ENCODE measurements at places on chromosomes 7 and 10.

DNA sequence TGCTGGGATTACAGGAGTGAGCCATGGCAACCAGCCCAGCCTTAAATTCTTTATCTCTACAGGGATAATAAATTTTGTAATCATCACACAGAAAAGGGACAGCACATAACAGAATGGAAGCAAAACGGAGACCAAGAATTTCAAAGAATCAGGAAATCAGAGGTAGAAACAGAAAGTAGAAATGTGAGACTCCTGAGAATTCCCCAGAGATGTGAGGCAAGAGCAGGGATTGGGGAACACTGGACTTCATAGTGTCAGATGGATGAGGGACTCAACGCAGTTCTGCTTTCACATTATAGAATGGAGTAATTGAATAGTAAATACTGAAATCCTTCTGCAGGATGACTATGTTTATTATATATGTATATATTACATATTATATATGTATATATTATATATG lies 52.5 kb upstream of the MPP7 start:
- no peaks in the 10 kb centered on the region for H3K4me1 ChIP-seq
- no peak overlapping the region for H3K4me3 ChIP-seq
- H3K36me3 ChIP-seq = no peaks in the 10 kb centered on the region
- no peak overlapping the region for H3K27ac ChIP-seq
- DNase-seq = no peak
- H3K27me3 ChIP-seq = no peaks in the 10 kb centered on the region

DNA sequence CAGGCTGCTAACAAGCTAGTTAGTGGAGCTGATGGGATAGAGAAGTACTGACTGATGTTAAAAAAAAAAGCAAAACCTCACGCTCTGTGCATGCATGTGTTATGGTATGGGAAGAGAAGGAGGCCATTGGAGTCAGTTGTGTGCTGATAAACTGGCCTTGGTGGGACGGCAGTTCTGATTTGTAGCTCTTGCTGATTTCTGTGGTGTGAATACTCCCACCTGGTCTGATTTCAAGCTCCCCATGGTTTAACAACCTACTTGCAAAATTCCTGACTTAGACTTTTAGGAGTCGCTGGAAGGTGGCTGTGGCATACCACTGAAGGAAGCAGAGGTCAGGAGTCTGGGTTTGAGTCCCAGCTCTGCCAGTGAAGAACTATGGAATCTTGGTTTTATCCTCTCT lies 15.2 kb downstream of the CAMK1D start:
- no peak for DNase-seq
- no peak overlapping the region for H3K4me3 ChIP-seq
- H3K27me3 ChIP-seq = no peaks in the 10 kb centered on the region
- H3K4me1 ChIP-seq = no peaks in the 10 kb centered on the region
- H3K27ac ChIP-seq = no peak overlapping the region
- H3K36me3 ChIP-seq = no peaks in the 10 kb centered on the region

DNA sequence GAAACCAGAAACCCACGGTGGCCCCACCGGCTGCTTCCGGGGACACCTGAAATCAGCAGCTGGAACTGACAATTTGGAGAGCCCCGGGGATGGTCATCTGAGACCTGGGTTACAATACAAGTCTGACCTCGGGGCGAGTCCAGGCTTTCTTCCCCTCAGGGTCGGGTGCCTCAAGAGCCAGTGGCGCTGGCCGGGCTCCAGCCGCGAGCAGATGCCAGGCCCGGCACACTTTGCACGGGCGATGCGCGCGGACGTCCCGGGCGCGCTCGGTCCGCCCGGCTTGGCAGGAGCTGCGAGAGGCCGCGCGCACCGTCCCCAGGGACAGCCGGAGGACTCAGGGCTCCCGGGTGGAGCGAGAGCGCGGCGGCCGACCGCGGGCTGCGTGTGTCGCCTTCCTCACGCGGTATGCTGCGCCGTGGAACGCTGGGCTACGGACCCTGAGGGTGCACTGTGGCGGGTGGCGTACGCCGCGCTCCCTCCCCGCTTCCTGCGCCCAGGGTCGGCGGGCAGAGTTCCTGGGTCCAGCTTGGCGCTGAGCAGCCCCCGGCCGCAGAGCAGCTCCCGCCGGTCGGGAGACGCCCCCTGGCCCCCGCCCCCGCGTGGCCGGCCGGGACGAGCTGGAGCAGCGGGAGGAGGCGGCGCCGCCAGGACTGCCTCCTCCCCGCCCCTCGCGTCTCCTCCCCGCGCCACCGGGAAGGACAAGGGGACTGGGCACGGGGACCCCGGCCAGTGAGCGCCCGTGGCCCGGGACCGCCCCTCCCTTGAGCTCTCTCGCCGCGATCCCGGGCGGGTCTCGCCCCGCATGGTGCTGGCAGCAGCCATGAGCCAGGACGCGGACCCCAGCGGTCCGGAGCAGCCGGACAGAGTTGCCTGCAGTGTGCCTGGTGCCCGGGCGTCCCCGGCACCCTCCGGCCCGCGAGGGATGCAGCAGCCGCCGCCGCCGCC lies at the start of gene RBM20:
Gene RBM20 (plus strand): TSS at position 684 of the 945 bp plus-strand sequence. CDS start 119 bp downstream, at position 803.
- H3K27ac ChIP-seq = no peak within 1 kb of the TSS
- peaks cover 19% of the 10 kb centered on the region for H3K4me1 ChIP-seq
- peak within 1 kb of the TSS; percentile 70 for H3K4me3 ChIP-seq
- H3K27me3 ChIP-seq = peaks cover 72% of the 10 kb centered on the region
- H3K36me3 ChIP-seq = no peaks in the 10 kb centered on the region

GRCh38 chr10:93482145-93482834 lies at the start of gene MYOF:
TSS of gene MYOF (minus strand) at chr10:93482334. CDS start at chr10:93482194, 140 bp downstream.
- H3K4me3 ChIP-seq = peak within 1 kb of the TSS; percentile 61
- H3K4me1 ChIP-seq = peaks cover 31% of the 10 kb centered on the region
- peak within 1 kb of the TSS; percentile 93 for H3K27ac ChIP-seq
- peaks cover 3% of the 10 kb centered on the region for H3K36me3 ChIP-seq
- H3K27me3 ChIP-seq = no peaks in the 10 kb centered on the region
- no peak for DNase-seq

DNA sequence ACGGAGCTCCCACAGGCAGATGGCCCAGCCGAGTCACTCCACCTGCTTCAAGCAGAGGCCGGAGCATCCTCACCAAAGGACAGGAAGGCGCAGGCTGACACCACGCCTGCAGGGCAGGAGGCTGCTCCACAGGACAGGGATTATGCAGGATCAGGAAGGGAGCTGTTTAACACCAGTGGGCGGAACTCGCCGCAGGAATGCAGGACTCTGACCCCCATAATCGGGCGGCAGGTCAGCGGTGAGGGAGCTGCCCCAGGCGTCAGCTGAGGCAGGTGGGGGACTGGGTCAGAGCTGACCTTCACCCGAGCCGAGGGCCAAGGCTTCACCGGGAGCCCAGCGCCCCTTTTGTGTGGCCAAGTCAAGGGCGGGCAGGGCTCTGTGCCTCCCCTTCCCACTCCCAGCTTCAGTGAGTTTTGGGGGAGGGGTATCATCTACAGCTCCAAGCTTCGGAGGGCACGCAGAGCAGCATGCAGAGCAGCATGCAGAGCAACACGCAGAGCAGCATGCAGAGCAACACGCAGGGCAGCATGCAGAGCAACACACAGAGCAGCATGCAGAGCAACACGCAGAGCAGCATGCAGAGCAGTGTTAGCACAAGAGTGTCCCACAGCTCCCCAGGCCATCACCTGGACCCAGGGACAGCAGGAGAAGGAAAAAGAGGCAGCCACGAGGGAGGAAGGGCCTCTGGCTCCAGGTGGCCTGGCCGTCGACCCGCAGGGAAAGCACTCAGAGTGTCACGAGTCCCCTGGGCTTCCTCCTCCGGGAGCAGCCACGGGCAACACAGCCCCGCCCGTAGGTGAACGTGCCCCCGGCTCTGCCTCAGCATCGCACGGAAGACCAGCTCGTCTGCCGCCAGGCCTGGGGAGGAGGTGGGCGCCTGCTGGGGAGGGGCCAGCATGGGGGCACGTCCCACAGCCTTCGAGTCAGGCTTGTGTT lies 151.7 kb upstream of the PPP2R2D start:
- no peak overlapping the region for H3K4me3 ChIP-seq
- no peaks in the 10 kb centered on the region for H3K36me3 ChIP-seq
- DNase-seq = no peak

DNA sequence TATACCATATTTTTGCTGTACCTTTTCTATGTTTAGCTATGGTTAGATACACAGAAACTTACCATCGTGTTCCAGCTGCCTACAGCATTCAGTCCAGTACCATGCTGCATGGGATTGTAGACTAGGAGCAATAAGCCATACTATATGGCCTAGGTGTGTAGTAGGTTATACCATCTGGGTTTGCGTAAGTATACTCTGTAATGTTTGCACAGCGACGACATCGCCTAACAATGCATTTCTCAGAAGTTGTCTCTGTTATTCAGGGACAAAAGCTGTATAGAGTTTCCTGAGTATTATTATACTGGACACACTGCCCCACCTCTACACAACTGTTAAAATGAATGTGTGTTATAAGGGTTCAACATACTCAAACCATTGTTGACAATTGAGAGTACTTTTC lies 93.8 kb upstream of the MKI67 start:
- DNase-seq = no peak
- H3K4me3 ChIP-seq = no peak overlapping the region
- no peak overlapping the region for H3K27ac ChIP-seq
- H3K4me1 ChIP-seq = peaks cover 6% of the 10 kb centered on the region
- no peaks in the 10 kb centered on the region for H3K36me3 ChIP-seq

- no peak for DNase-seq
- no peak overlapping the region for H3K4me3 ChIP-seq
- no peaks in the 10 kb centered on the region for H3K36me3 ChIP-seq
Observed at GRCh38 chr7:128876586-128876977, 13.9 kb downstream of the ATP6V1F start.

DNA sequence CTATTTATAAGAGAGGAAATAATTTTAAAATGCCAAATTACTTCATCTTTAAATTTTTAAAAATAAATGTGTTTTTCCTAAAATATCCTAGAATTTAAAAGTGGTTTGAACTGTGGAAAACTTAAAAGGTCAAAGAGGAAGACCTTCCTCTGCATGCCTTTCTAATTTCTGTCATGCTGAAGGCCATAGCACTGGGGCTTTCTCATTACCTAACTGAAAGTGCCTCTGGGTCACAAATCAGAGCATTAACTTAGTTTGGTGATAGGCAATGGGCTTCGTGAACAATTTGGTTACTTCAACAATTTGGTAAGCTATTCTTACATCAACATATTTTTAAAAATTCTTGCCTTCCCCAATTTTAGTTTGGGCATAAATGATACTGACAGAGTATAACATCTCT lies 100.2 kb upstream of the SAMD8 start:
- no peak overlapping the region for H3K4me3 ChIP-seq
- H3K27ac ChIP-seq = no peak overlapping the region
- DNase-seq = no peak
- H3K27me3 ChIP-seq = no peaks in the 10 kb centered on the region
- H3K4me1 ChIP-seq = peaks cover 8% of the 10 kb centered on the region

DNA sequence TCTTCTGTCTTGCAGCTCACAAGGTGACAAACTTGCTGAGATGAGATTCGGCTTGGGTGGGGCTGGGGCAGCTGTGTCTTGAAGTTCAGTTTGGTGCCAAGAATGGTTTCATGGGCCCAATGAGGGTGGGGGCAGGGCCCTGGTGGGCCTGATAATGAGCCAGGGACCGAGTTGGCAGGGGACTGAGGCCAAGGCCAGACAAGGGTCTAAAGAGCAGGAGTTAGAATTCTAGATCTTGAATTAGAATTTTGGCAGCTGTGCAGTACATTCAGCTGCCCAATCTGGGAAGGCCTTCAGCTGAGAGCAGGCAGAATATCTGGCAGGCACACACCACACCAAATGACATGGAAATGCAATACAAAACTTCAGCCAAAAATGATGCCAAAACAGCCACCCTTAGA lies 1.5 kb upstream of the JAZF1 start:
- H3K4me3 ChIP-seq = no peak overlapping the region
- peaks cover 21% of the 10 kb centered on the region for H3K4me1 ChIP-seq
- H3K27me3 ChIP-seq = no peaks in the 10 kb centered on the region
- DNase-seq = no peak

DNA sequence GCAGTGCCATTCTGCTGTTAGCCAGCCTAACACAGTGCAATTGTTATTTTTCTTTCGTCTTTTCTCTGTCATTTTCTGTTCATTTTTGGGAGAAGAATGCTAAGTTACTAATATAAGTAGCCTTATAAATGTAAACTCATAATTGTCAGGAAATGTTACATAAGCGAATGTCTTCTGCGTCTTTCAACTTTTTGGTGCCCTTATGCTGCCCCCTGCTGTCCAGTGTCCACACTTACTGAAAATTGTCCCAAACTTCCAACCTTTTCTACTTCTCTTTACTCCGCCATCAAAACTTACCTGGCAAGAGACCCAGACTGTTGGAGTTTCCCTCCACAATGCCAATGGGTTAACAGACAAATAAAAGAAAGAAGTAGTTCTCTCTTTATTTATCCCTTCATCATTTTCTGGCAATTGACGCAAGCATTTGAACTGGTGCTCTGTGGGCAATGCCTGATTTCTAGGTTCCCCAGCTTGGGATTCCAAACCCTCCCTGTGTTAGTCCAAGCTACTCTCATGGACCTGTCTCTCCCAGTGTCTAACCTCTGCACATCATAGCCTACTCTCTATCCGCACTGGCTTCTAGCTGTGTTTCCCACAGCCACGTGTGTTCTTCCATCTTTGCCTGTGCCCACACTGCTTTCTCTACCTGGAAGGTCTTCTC lies 21.0 kb upstream of the EPC1 start:
- H3K36me3 ChIP-seq = no peaks in the 10 kb centered on the region
- H3K27me3 ChIP-seq = no peaks in the 10 kb centered on the region
- H3K4me1 ChIP-seq = peaks cover 14% of the 10 kb centered on the region
- no peak overlapping the region for H3K4me3 ChIP-seq

- H3K4me3 ChIP-seq = no peak overlapping the region
- no peaks in the 10 kb centered on the region for H3K36me3 ChIP-seq
- DNase-seq = no peak
Observed at GRCh38 chr10:15725603-15726002, 5.9 kb upstream of the ITGA8 start.

DNA sequence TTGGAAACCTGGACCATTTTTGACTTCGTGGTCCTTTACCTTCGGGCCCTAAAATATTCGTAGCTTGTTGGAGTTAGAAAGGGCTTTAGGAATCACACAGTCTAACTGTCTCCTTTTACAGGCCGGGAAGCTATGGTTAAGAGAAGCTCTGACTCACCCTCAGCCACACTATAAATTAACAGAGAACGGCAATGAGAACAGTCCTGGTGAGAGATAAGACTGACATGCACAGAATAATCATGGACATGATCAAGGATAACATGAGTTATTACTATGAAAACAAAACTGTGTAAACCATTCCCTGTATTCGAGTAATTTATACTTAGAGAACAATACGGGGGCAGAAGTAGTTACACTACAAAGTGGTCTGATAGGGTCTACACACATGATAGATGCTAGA lies 162.5 kb upstream of the MALRD1 start:
- no peak overlapping the region for H3K27ac ChIP-seq
- H3K36me3 ChIP-seq = no peaks in the 10 kb centered on the region
- H3K27me3 ChIP-seq = no peaks in the 10 kb centered on the region
- H3K4me1 ChIP-seq = no peaks in the 10 kb centered on the region
- no peak for DNase-seq

Data from suprapubic skin (tissue), 4 donors.